Non-pigmented ciliary epithelial cell (primary cell): ENCODE measurements at places on chromosomes 2 and 18.
A peak's percentile ranks its signal among the peaks of the same experiment; 100 is the strongest.

DNA sequence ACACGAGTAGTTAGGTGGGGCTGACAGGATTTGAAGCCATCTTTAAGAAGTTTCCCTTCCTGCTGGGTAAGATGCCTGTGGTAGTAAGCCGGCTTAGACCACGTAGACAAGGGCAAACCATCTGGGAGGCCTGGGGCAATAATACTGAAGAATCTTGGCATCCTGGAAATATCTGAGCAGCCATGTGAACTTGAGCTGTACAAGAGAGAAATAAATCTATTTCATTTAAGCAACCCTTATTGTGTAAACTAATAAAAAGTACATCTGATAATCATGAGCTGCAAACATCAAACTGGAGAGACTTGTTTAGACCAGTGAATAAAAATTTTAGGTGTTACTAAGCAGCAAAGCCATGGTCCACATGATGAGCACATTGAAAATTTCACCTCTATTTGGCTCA is 11.4 kb upstream of the CETN1 start:
- no peak for DNase-seq

DNA sequence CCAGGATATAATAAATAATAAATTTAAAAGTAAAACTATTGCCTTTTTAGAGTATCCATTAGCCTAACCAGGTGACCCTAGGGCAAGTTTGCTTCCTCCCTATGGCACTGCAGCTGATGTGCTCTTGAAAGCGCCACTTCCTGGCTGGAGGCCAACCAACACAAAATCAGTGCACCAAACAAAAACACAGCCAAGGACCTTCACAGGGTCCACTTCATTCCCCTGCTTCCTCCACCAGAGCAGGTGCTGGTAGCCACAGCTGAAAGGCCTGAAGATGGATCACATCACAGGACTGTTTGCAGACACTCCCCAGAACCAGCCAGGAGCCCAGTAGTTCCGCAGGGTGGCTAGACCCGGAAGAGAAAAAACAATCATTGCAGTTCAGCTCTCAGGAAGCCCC is 108.8 kb downstream of the TWIST2 start:
- no peak for DNase-seq

GRCh38 chr2:172484253-172484652 is 56.9 kb downstream of the ITGA6 start:
- no peak for DNase-seq

- DNase-seq: peak; percentile 60
These were observed 48.6 kb upstream of the RAPH1 start for GRCh38 chr2:203583701-203584100.

DNA sequence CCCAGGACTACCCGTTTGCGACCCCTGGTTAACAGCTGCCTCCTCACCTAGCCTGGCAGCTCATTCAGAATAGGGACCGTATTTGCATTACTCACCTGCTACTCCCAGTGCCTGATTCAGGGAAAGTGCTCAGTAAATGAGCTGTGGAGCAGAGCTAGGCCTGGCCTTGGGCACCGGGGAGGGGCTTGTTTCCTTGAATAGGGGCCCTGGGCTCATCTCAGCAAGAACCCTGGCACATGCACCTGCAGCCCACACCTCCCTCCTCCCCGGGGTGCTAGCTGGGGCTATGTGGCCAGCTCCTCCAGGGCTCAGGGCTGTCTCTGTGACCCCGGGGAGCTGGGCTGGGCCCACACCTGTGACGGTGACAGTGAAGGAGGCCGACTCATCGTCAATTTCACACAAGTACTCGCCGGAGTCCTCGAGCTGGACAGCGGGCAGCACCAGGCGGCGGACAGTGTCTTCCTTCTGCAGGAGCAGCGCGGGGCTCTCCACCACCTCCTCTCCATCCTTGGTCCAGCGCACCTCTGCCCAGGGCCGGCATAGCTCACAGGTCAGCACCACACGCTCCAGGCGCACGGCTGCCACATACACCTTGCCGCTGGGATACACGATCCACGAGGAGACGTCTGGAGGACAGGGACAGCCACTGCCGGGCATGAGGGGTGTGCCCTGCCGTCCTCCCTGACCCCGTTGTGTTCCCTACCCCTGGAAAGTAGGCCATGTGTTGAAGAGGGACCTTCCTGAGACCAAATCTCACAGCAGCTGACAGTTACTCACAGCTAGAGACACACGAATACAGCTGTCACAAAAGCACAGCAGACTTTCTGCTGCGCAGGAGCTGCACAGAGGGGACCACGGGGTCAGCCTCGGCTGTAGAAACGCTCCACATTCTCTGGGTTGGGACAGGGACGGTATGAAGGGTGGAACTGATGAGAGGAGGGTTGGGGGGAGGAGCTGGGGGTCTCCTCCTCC is 9.0 kb downstream of the OBSL1 start:
- DNase-seq: no peak

DNA sequence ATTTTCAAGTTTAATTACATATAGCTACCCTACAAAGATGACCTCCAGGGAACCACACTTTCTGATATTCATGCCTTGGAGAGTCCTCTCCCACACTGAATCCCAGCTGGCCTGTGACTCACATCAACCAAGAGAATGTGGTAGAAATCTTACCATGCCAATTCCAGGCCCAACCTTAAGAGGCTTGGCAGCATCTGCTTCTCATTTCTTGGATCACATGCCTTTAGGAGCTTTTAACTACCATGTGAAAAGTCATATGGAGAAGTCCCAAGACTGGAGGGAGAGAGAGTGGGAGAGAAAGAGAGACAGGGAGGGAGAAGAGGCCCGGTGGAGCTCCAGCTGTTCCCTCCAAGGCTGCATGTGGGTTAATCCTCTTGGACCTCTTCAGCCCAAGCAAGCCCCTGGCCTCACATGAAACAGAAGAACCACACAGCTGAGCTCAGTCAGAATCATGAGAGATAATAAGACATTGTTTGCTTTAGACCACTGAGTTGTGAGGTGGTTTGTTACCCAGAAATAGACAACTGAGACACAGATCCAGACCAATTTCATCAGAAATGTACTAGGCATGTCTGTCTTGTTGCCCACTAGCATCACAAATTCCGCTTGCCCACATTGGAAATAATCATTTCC is 190.7 kb downstream of the MTCL1 start:
- DNase-seq: peak; percentile 19

DNA sequence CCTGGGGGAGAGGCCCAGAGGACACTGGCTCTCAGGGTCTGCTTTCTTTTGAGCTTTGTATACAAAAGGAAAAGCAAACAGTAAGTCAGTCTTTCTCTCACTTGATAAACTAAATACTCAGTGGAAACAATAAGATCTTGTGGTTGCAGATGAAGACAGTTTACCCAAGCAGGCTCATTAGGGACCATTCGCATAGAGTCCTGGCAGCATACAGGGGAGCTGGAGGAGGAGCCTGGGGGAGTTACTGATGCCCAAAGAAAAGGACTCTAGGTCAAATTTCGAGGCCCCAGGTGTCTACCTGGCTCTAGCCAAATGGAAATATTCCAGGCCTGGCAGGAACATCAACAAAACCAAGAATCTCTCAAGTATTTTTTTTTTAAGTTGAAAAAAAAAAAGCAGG is 225.3 kb downstream of the CNTNAP5 start:
- no peak for DNase-seq

- DNase-seq: no peak
These were observed 933.9 kb upstream of the LRRTM1 start for GRCh38 chr2:81238462-81238861.

GRCh38 chr2:160893581-160893980 is 266.6 kb upstream of the TANK start:
- no peak for DNase-seq

- DNase-seq: no peak
These were observed 78.5 kb downstream of the RHOB start for GRCh38 chr2:20525041-20526035.

DNA sequence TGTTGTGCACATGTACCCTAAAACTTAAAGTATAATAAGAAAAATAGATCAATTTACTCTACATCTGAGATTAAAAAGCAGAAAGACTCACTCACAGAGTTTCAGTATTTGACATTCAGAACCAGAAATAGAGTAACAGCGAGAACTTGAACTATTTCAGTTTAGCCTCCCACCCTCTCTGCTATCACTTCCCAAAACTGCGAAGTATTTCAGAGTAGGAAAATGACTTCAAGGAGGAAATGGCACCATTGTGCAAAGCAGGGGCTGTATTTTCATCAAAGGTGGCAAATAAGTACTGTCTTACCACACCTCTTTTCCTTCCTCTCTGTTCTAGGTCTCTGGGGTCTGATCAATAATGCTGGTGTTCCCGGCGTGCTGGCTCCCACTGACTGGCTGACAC is 13.6 kb downstream of the DHRS9 start:
- DNase-seq: no peak

DNA sequence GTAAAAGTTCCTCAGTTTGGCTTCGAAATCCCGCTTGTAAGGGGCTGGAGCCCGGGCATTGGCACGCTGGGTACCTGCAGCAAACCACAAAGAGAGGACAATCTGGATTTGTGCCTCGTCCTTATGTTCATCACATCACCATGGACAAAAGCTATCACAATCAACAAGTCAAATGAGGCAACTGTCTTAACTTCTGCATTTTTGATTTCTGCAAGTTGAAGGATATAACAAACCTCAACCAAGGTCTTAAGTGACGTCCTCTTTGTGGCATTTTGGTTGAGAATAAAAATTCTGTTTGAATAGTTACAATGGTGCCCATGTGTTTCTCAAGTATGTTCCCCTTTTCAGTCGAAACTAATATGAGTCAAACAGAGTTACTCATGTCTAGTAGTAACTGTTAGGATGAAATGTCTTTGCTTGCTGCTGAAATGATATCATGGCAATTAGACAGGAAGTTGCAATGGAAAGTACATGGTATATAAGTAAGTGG is 70.8 kb upstream of the STK17B start:
- no peak for DNase-seq

- no peak for DNase-seq
These were observed 1.6 kb upstream of the SESTD1 start for GRCh38 chr2:179266271-179266670.

DNA sequence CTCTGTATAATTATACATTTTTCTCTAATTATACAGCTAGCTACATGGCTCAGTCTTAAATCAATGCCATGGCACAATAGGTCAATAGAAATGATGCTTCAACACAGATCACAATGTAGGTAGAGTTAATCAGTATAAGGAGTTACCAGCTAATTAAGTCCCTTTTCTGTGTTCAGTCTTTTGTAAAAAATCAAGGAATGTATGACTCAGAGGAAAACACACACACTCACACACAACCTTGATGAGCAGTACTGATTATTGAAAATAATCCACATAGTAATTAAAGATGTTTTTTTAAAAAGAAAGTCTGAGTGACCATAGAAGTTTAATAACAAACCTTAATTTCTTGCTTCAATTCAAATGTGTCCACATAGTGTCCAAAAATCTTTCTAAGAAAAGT is 691.3 kb downstream of the LRP1B start:
- no peak for DNase-seq

DNA sequence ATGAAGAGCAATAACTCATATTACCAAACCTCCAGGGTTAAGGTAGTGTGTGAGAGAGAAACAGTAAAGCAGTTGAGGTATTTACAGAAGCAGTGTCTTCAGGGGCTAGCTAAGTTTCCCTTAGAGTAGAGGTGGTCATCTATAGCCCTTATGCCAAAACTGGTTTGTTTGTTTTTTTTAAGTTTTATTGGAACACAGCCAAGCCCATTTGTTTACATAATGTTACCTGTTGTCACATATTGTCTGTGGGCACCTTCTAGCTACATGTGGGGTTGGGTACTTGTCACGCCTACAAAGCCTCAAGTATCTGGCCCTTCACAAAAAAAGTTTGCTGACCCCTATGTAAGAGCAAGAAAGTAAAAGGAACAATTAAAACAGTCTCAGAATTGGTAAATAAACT is 39.4 kb downstream of the ACTR2 start:
- DNase-seq: no peak

- DNase-seq: no peak
These were observed 77.4 kb downstream of the TANC1 start for GRCh38 chr2:159045545-159046454.

GRCh38 chr2:95258271-95258670 is 16.0 kb upstream of the PROM2 start:
- no peak for DNase-seq

- no peak for DNase-seq
These were observed 155.0 kb upstream of the SRD5A2 start for GRCh38 chr2:31735716-31736115.

DNA sequence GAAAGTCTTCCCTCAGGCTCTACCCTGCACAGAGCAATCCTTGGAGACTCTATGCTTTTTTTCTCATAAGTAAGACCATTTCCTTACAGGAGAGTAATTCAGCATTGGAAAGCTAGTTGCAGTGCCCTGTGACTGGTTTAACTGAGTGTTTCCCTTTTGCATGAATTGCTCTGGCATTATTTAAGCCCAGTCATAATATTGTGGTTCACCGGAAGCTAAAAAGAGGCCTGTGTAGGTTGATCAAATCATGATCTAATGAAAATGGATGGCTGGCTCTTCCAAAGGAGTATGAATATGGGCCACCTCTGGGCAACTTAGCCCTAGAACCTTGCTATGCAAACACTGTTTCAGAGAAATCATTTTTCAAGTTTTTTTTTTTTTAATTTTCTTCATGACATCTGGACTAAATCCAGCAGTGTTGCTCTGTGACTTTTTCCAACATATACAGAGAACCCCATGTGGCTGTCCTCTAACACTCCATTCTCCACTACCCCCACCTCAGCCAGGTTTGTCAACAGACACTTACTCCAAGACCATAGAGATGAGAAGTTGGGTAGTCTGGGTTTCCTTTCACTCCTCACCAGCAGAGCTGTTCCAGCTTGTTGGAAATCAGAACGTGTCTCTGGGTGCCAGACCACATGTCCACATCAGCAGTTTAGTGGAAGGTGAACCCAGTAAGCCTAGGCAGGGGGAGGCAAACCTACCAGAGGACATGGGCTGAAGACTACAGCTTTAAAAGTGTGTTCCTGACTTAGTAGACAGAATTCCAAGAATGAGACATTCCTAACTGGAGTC is 175.2 kb upstream of the SLC14A2 start:
- DNase-seq: no peak

DNA sequence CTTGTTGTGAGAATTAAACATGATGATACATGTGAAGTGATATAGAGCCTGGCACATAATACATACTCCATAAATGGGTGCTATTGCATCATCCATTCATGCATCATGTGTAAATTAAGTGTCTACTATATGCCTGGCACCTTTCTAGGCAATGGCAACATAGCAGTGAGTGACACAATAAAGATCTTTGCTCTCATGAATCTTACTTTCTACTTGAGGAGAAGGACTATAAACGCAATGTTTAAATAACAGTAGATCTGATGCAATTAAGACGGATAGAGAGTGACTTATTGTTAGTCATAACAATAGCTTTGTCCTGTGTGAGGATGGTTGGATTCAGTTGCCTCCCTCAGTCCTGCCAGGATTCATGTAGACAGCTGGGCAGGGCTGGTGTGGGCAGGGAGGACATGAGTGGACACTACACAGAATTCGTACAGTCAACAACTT is 88.4 kb upstream of the NPAS2 start:
- no peak for DNase-seq
